ENCODE measurements at places on chromosomes 16 and 17. TPM values are rescaled to one million over a fixed set of nuclear protein-coding genes. Genes with fewer than 3 reads are reported as not detected.
A peak's percentile ranks its signal among the peaks of the same experiment; 100 is the strongest.

DNA sequence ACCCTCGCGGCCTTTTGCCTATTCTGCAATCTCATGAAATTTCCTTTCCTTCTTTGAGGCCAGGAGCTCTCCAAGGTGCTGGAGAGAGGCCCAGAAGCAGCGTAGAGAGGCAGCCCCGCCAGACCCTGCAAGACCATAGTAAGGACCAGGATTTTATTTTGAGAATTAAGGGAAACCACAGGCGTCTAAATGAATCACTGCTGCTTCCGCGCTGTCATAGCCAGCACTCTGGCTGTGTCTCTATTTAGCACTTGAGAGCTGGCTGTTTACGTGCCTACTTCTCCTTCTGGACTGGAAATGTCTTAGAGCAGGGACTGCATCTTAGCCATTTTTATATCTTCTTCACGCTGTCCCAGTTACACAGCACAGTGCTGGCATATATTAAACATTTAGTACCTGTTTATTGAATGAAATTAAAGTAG, 37.6 kb upstream of the PIRT start:
- DNase-seq = no peak

- no peak for DNase-seq
Measured at GRCh38 chr16:87924041-87924810, 12.1 kb downstream of the CA5A start.

DNA sequence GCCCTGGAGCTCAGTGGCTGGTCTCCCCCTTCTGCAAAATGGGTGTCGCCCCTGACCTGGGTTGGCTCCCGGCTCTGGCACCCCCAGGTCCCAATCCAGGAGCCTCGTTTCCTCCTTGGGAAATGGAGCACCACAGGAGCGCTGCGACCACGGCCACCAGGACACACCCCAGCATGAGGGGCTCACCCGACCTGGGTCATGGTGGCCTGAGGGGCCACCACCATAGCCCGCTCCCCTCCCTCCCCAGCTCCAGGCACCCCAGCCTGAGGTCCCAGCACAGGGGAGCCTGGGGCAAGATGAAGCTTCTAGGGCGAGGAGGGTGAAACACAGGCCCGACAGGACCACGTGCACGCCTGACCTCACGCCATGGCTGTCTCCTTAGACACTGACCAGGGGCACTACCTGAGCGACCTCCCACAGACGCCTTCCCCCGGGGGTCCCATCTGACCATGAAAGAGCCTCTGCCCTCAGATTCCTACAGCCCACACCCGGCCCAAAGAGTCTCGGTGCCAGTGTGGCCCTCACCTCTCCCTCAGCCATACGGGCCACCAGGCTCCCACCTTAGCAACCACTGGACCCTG, 11.8 kb downstream of the BCAR1 start:
- DNase-seq = no peak

GRCh38 chr17:36890398-36891168, 46.7 kb upstream of the LHX1 start:
- no peak for DNase-seq

GRCh38 chr17:42832934-42833766, at the start of gene PSME3:
TSS of gene PSME3 (plus strand) at chr17:42833397. CDS start at chr17:42833632, 235 bp downstream.
- DNase-seq = peak; percentile 91

DNA sequence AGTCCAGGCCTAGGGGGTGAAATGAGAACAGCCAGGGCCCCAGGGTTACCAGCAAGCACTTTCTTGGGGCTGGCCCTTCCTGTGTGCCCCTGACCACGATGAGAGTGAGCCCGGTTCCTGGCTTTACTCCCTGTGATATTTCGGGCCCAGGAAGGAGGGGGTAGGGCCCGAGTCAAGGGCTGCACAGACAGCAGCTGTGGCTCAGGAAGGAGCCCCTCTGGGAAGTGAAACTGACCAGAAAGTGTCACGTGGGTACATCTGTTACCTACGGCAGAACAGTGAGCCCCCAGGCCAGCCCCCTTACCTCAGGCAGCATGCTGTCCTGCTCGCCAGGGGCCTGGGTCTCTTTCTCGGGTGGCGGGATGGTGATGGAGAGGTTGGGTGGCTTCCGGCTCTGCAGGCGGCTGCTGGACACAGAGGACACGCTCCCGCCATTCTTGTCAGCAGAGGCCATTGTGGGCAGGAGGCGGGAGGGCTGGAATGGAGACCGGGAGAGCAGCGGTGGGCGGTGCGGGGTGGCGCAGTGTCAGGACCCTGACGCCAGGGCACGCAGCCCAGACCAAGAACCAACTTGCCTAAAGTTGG, 13.8 kb downstream of the AANAT start:
- DNase-seq = no peak

DNA sequence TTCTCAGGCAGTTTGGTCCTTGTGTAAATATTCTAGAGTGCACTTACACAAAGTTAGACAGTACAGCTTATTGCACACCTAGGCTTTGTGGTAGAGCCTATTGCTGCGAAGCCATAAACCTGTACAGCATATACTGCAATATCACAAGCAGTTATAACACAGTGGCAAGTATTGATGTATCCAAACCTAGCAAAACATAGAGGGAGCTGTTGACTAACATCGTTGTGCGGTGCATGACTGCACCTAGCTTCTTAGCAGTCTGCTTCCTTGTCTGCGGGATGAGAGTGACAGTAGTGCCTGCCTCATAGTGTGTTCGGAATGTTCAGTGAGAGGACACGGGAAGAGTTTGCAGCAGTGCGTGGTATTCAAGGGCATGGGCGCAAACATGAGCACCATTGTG, 78.9 kb downstream of the MPRIP start:
- DNase-seq = no peak

DNA sequence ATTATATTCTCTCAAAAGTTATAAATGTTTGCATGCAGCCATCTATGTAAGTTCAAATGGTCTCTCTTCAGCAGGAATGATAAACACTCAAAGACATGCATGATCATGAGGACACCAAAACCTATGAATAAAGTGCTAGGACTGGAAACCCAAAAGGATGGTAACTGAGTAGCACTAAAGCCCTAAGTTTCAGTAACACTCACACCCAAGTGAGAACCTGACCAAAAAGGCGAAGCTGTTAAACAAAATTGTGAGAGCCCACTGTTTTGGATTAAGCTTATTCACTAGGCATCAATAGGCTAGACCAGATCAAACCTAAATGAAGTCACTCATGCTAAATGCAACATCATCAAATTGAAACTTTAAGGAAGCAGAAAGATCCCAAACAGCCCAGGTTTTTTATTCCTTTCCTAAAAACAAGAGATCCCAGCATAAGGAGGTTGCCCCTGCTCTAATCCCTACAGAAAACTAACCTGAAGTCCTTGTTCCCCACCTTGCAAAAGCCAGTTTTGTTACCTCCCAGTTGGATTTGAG, 42.4 kb downstream of the GLG1 start:
- DNase-seq = no peak

DNA sequence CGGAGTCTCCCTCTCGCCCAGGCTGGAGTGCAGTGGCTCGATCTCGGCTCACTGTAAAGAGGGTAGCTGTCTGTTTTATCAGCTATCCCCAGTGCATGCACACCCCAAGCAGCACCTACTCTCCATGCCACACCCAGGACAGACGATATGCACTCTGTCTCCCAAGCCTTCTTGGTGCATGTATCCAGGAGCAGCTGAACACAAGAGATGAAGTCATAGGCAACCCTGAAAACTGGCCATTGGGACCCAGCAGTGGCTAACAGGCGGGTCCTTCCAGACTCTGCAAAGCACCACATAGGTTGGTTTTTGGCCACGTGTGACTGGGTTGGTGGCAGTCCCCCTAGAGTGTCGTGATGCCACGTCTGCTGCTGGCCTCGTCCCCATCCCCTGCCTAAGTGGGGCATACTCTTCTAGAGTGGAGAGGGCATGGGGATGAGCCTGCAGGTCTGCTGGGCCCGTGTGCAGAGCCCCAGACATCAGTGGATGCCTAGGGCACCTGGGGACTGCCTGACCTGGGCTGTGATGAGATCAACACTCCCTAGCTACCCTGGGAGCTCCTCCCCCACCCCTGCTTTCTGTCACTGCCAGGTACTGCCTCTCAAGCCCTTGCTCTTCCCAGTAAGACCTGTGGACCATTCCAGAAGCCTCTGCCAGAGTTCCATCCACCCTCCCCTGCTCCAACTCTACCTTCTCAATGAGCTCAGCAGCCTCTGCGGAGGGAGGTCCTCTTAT, 9.3 kb downstream of the PDE6G start:
- DNase-seq = no peak

The ARHGDIA gene
- total RNA-seq = 95.1 TPM

The TMIGD1 gene
- total RNA-seq = not detected

The ALDH3A2 gene
- total RNA-seq = 65.2 TPM

The MSLN gene
- total RNA-seq = 0.91 TPM

The NT5M gene
- total RNA-seq = 11.2 TPM

The ZFP3 gene
- total RNA-seq = 11.0 TPM

The CDK3 gene
- 1.8 TPM for total RNA-seq

The TMEM100 gene
- total RNA-seq = 13.9 TPM

The CHRNE gene
- total RNA-seq = 1.5 TPM

The RHBDL3 gene
- 4.7 TPM for total RNA-seq
